ENCODE measurements at places on chromosomes 12 and 14.

GRCh38 chr14:90450667-90451066, 53.8 kb downstream of the CALM1 start:
- no peak for DNase-seq

DNA sequence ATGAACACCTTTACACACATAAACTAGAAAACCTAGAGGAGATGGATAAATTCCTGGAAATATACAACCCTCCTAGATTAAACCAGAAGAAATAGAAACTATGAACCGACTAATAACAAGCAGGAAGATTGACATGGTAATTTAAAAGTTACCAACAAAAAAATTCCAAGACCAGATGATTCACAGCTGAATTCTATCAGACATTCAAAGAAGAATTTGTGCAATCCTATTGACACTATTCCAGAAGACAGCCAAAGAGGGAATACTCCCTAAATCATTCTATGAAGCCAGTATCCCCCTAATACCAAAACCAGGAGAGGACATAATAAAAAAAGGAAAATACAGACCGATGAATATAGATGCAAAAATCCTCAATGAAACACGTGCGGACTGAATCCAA, 102.6 kb upstream of the KRR1 start:
- no peak for DNase-seq

- no peak for DNase-seq
Measured at GRCh38 chr12:103205906-103206305, 248.4 kb downstream of the ASCL1 start.

DNA sequence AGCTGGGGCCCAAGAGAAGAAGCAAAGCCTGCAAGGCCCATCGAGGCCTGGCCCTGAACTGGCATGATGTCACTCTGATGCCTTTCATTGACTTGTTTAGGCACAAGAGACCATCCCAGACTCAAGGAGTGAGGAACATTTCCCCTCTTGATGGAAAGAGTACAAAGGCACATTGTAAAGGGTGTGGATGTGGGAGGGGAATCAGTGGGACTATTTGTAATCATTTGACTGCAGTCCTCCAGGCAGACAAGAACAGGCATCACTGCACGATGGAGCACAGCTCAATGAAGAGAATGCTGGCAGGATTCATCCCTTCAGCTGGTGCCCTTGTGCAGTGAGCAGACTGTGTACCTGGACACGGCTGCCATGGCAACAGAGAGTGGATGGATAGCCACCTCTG, 87.9 kb downstream of the LGMN start:
- no peak for DNase-seq

DNA sequence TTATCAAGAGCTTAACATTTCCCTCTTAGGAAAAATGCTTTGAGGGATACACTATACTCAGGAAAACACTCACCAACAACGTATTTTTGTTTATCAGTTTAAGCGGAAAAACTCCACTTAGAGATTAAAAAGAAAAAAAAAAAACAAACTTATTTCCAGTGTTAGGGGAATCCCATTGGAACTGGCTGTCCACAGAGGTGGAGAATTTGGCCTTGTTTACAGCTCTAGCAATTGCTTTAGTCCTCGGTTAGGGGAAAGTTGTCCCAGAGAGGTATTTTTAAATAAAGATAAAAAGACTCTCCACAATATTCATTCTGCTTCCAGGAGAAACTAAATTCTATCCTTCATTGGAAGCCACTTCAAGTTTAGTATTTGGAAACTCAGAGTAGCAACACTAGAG, 21.6 kb upstream of the BMP4 start:
- no peak for DNase-seq

- DNase-seq, result no peak
Measured at GRCh38 chr14:68098834-68099233, 279.3 kb downstream of the RAD51B start.
